ENCODE measurements at places on chromosomes 2 and 18. TPM values are rescaled to one million over a fixed set of nuclear protein-coding genes. Genes with fewer than 3 reads are reported as not detected.

DNA sequence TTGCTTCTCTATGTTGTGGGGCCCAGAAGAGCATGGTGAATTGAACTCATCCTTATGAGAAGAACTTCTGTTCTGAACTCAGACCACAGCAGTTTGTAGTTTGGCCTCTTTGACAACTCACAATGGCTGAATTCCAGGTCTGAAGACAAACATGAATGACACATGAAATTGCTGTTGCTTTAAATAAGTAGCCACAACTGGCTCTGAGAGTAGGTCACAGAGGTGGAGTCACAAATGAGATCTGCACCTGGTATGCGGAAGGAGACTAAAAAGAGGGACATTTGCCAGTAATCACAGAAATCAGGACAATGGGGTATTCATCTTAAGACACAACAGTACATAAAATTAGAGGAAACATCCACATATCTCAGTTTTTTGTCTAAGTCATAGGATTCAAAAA is 290.3 kb upstream of the MMADHC start:
- H3K4me3 ChIP-seq: no peak overlapping the region
- no peaks in the 10 kb centered on the region for H3K36me3 ChIP-seq
- no peak for DNase-seq
- no peaks in the 10 kb centered on the region for H3K27me3 ChIP-seq

DNA sequence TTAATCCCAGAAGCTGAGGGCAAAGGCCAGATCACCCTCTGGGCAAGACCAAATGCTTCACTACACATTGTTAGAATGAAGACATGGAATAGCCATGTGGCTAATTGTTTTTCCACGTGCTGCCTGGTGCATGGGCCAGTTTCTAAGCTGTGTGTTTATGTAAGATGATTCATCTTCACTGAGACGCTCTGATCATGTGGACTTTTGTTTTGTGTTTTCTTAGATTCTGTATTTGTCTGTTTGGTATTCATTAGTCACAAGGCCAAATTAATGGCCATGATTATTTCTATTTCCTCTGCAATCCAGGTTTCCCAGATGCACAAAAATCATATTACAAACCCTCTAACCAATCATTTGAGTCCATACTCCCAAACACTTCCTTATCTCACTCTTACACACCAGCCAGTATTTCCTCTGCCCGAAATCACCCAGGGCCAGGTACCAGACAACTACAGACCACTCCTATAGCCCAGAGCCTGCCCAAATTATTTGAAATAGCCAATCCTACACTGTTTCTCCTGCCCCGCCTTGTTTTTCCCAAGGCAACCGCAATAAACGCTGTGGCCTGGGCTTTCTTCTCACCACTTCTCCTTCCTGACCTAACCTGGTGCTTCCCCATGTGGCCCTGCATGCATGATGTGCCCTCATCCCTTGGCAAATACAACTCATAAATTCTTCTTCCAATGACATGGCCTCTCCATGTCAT is 94.2 kb upstream of the SP3 start:
- H3K4me3 ChIP-seq: no peak overlapping the region
- H3K27ac ChIP-seq: no peak overlapping the region
- DNase-seq: no peak
- no peaks in the 10 kb centered on the region for H3K27me3 ChIP-seq
- H3K36me3 ChIP-seq: no peaks in the 10 kb centered on the region

GKN2 gene
- total RNA-seq: 83.7 TPM

DNA sequence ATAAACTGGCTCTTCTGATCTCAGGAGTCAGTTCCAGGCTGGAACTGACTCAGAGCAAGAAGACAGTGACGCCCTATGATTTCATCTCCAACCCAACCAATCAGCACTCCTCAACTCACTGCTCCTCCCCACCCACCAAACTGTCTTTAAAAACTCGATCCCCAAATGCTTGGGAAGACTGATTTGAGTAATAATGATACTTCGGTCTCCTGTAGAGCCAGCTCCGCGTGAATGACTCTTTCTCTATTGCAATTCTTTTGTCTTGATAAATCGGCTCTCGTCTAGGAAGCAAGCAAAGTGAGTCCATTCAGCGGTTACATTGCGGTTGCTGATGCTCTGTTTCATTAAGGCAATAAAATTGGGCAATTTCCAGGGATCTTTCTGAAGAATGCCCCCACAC is 1025.3 kb upstream of the CNTNAP5 start:
- H3K36me3 ChIP-seq: no peaks in the 10 kb centered on the region
- H3K4me3 ChIP-seq: no peak overlapping the region
- no peaks in the 10 kb centered on the region for H3K4me1 ChIP-seq
- DNase-seq: no peak
- H3K27me3 ChIP-seq: no peaks in the 10 kb centered on the region
- H3K27ac ChIP-seq: no peak overlapping the region

TUBA4B gene
- 2.7 TPM for total RNA-seq

CHRNG gene
- total RNA-seq: not detected

GRCh38 chr2:128781585-128782385 is 463.1 kb upstream of the HS6ST1 start:
- no peak overlapping the region for H3K27ac ChIP-seq
- no peaks in the 10 kb centered on the region for H3K27me3 ChIP-seq
- H3K36me3 ChIP-seq: no peaks in the 10 kb centered on the region
- DNase-seq: peak; percentile 17
- H3K4me3 ChIP-seq: no peak overlapping the region

- H3K27ac ChIP-seq: no peak overlapping the region
- H3K4me3 ChIP-seq: no peak overlapping the region
- H3K27me3 ChIP-seq: no peaks in the 10 kb centered on the region
- peaks cover 55% of the 10 kb centered on the region for H3K4me1 ChIP-seq
Measured at GRCh38 chr2:102126660-102127059, 15.9 kb upstream of the IL1R1 start.

IL1R1 gene
- total RNA-seq: 122 TPM

DNA sequence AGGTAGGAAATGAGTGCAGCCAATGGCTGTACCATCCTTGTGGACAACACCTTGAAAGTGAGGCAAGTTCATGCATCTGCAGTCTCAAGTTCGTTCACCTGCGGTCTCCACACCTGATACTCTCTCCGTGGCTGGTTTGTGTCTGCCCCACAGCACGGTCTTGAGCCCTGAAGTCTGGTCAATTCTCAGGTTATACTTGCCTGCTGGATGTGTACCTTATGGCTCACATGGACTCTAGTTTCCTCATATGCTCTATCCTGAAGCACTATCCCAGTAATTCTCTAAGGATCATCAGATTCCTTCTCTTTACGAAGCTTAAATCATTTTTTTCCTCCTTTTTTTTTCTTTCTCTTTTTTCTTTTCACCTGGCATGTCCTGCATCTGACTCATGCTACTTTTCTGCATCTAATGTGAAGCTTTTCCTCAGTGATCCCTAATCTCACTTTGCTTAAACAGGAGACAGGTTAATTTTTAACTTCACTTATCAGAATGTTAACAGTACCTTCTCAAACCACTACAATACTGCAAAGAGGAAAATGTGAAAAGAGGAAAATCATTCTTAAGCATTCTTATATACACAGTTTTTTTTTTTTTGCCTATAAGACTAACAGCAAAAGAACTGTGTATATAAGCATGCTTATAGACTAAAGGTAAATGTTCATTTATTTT is 511.2 kb downstream of the SOX11 start:
- DNase-seq: no peak
- no peak overlapping the region for H3K27ac ChIP-seq
- H3K27me3 ChIP-seq: no peaks in the 10 kb centered on the region
- no peaks in the 10 kb centered on the region for H3K4me1 ChIP-seq
- no peaks in the 10 kb centered on the region for H3K36me3 ChIP-seq

DNA sequence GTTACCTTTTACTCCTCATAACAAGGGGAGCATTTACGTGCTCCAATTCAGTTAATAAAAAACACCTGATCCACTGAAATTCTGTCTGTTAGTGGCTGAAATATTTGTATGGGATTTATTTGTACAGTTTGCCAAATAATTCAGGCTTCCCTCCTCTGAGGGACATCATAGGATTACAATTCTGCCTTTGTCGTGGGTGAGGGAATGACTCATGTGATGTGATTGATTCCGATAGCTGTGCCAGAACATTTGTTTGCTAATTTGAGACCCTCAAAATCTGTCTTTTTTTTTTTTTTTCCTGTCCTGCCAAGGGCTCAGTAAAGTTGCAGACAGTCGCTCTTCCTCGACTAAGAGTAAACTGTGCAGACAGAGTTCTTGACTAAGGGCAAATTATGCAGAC is 612.6 kb upstream of the CDH2 start:
- H3K27ac ChIP-seq: no peak overlapping the region
- no peaks in the 10 kb centered on the region for H3K4me1 ChIP-seq
- no peak for DNase-seq
- no peaks in the 10 kb centered on the region for H3K27me3 ChIP-seq

- no peak overlapping the region for H3K4me3 ChIP-seq
- no peaks in the 10 kb centered on the region for H3K27me3 ChIP-seq
- H3K27ac ChIP-seq: no peak overlapping the region
- no peaks in the 10 kb centered on the region for H3K36me3 ChIP-seq
- peaks cover 22% of the 10 kb centered on the region for H3K4me1 ChIP-seq
- DNase-seq: peak; percentile 70
Measured at GRCh38 chr2:239290618-239291474, 110.0 kb downstream of the HDAC4 start.

DNA sequence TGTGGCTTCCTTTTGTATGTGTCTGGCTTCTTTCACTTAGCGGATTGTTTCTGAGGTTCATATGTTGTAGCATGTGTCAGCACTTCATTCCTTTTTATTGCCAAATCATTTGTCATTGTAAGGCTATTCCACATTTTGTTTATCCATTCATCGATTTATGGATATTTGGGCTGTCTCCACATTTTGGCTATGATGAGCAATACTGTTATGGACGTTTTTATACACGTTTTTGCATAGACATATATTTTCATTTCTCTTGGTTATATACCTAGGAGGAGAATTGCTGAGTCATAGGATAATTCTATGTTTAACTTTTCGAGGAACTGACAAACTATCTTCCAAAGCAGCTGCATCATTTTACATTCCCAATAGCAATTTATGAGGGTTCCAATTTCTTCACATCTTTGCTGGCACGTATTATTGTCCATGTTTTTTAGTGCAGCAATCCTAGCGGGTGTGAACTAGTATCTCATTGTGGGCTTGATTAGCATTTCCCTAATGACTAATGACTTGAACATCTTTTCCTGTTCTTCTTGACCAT is 48.1 kb upstream of the TBC1D8 start:
- DNase-seq: no peak
- H3K4me1 ChIP-seq: no peaks in the 10 kb centered on the region
- no peak overlapping the region for H3K4me3 ChIP-seq
- H3K36me3 ChIP-seq: no peaks in the 10 kb centered on the region
- no peak overlapping the region for H3K27ac ChIP-seq
- H3K27me3 ChIP-seq: no peaks in the 10 kb centered on the region

GRCh38 chr2:174465327-174465726 is 21.5 kb downstream of the GPR155 start:
- H3K27me3 ChIP-seq: no peaks in the 10 kb centered on the region
- H3K27ac ChIP-seq: no peak overlapping the region
- no peak overlapping the region for H3K4me3 ChIP-seq
- H3K36me3 ChIP-seq: no peaks in the 10 kb centered on the region
- no peak for DNase-seq

GRCh38 chr2:197128897-197129296 is 181.7 kb downstream of the ANKRD44 start:
- no peaks in the 10 kb centered on the region for H3K27me3 ChIP-seq
- no peak overlapping the region for H3K27ac ChIP-seq
- H3K4me3 ChIP-seq: no peak overlapping the region
- DNase-seq: no peak

DNA sequence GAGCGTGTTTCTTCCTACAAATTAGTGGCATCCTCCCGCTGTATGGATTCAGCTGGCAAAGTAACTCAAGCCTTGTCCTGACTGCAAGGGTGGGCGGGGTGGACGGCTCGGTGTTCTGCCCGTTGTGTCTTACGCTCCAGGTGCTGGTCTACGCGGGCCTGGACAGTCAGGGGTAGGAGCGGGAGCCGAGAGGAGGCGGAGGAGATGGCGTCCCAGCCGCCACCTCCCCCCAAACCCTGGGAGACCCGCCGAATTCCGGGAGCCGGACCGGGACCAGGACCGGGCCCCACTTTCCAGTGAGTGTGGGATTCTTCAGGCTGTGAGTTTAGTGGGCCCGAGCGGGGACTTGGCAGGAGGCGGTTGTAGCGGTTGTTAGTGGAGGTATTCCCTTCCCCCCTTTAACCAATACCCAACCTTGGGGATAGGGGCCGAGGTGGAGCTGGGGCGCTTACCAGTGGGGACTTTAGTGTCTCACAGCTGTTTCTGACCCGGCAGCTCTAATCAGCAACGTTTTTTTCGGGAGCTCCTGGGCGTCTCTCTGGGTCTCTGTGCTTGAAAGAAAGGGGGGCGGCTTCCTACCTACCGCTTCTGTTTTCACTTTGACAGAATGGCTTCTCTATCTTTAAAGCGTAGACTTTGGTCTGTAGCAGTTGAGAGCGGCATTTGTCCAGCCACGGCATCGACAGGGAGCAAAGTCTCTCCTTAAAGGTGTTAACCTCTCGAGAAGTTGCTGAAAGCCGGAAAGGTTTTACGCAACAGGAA is at the start of the genes PEX13 and PUS10:
Gene PEX13, plus strand, starts transcription at position 165 of the 762 bp plus-strand sequence. Its CDS starts 40 bp downstream, at position 205.
Gene PUS10, minus strand, starts transcription at position 700 of the 762 bp plus-strand sequence. CDS start 6,365 bp downstream, outside the sequence.
- H3K4me1 ChIP-seq: peaks cover 42% of the 10 kb centered on the region
- DNase-seq: peak; percentile 85
- H3K27ac ChIP-seq: peak within 1 kb of the TSS; percentile 93
- H3K36me3 ChIP-seq: peaks cover 17% of the 10 kb centered on the region
- no peaks in the 10 kb centered on the region for H3K27me3 ChIP-seq
- peak within 1 kb of the TSS; percentile 89 for H3K4me3 ChIP-seq

DNA sequence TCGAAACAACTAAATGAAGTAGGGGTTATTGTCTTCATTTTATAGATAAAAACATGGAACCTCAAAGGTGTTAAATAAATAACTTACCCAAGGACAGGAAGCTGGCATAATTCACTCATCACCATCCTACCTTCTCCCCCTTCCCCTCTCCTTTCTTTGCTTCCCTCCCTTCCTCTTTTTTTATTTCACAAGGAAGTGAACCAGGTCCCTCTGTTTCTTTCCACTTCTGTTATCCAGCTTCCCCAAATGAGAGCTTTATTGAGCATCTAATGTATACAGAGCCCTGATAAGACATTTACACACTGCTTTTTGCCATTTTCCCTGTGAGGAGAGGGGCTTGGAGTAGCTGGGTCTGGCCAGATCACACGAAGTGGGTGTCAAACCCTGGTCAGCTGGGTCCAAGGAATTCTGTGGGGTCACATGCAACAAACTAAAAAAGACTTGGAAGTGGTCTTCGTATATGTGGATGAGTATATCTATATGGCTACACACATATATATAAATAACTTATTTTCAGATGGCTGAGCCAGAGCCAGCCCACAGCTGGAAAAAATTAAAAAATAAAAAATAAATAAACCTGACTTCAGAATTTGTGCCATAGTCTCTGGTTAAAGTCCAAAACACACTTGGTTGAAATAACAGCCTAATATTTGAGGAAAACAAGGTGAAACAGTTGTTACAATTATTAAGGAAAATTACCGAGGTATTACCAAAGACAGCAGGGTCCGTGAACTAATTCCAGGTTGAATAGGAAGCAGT is 49.3 kb upstream of the FOSL2 start:
- no peak overlapping the region for H3K4me3 ChIP-seq
- no peak for DNase-seq
- no peaks in the 10 kb centered on the region for H3K36me3 ChIP-seq

DNA sequence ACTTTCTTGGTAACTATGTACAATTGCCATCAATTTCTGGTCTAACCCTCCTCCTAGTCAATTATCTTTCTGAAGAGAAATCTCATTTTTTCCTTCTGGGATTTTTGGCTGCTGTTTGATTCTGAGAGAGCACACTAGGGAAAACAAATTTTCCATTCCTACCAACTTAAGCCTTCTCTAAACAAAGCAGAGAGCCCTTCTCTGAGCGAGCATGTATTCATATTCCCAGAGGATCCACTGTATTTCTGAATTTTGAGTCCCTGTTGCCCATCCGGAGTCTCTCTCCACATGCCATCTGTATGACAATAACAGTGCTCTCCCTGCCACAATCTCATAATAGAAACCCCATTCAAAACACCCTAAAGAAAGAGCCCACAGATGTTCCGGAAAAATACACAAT is 78.5 kb downstream of the MAIP1 start:
- H3K27ac ChIP-seq: no peak overlapping the region
- no peaks in the 10 kb centered on the region for H3K4me1 ChIP-seq
- H3K36me3 ChIP-seq: no peaks in the 10 kb centered on the region
- H3K4me3 ChIP-seq: no peak overlapping the region
